ENCODE measurements at places on chromosomes 16 and 17.

- DNase-seq = no peak
Measured at GRCh38 chr17:75816693-75817092, 27.5 kb downstream of the UNC13D start.

GRCh38 chr17:2053380-2054261 is 1.3 kb upstream of the HIC1 start:
- DNase-seq = peak; percentile 79

DNA sequence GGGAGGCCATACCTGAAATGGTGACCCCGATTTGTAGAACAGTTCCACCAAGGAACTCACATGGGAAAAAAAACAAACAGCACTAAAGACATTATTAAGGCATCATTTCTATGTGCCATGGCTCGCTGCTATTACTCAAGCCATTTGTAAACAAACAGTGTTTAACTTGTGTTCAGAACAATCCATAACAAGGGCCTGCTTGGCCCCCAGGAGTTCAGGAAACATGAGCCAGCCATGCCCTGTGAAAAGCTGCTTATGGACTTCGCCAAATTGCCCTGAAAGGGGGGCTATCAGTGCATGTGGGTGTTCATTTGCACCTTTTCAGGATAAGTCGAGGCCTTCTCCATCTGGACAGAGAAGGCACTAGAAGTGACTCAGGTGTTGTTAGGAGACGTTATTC is 8.0 kb downstream of the POLR3K start:
- DNase-seq = no peak

DNA sequence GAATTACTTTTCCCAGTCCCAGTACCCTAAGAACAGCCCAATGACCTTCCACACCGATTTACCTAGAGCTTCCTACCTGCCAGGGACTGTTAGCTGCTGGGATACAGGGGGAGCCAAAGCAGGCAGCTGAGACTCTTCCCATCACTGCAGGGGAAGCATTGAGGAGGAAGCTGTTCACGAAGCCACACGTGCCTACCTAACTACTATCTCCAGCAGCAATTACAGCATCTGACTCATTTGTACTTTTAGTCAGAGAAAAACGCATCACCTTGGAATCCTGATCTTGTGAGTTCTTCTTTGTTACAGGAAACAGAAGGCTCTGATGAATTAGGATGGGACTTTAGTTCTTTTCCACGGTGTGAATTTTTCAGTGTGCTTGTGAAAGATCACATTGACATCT is 113.7 kb upstream of the DHX40 start:
- no peak for DNase-seq

DNA sequence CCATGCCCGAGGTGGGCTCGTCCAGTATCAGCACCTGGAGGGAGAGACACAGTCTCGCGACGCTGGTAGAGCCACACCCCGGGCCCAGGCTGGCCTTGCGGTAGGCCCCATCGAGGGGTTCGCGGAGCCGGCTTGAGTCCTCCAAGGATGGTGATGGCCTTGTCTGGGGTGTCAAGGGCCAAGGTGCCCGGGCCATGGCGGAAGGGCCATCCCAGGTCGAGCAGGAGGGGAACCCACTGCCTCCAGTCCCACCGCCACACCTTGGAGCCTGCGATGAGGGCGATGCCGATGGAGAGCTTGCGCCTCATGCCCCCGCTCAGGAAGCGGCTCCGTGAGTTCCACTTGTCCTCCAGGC is 29.6 kb upstream of the RNPS1 start:
- DNase-seq = no peak

GRCh38 chr17:10171122-10171571 is 27.3 kb downstream of the GAS7 start:
- no peak for DNase-seq

- DNase-seq = no peak
Measured at GRCh38 chr17:2825253-2825970, 29.2 kb downstream of the RAP1GAP2 start.

- DNase-seq = no peak
Measured at GRCh38 chr17:39792526-39793221, 54.9 kb downstream of the GRB7 start.

All from stimulated activated CD4-positive, alpha-beta T cell treated with anti-CD3 and anti-CD28 coated beads, Interleukin-4, amount 100 ng/mL, for 24 hours (primary cell).